Subcutaneous preadipocyte (primary cell): ENCODE measurements at places on chromosomes 4 and X. TPM values are rescaled to one million over a fixed set of nuclear protein-coding genes. Genes with fewer than 3 reads are reported as not detected.

POLN gene
- 2.2 and 3.5 TPM in 2 replicates for total RNA-seq

TASL gene
- total RNA-seq = not detected in 2 replicates

CTAG1B gene
- not detected in 2 replicates for total RNA-seq

ASB9 gene
- total RNA-seq = 2.2 and 2.6 TPM in 2 replicates

MAGEB16 gene
- total RNA-seq = not detected in 2 replicates

MAGEA9B gene
- not detected in 2 replicates for total RNA-seq
